Cardiac atrium fibroblast (primary cell): ENCODE measurements at places on chromosomes 2 and 18. TPM values are rescaled to one million over a fixed set of nuclear protein-coding genes. Genes with fewer than 3 reads are reported as not detected.

The CYS1 gene
- under 0.01 and 0.16 TPM in 2 replicates for total RNA-seq

The TTC39C gene
- 8.8 and 11.0 TPM in 2 replicates for total RNA-seq

The TUBB8B gene
- total RNA-seq, result not detected in 2 replicates

The FOXD4L1 gene
- 0.16 TPM in 1 of 2 replicates, not detected in the other for total RNA-seq

The HOXD8 gene
- total RNA-seq, result not detected in 2 replicates

The PROKR1 gene
- not detected in 2 replicates for total RNA-seq

The TCF7L1 gene
- total RNA-seq, result 1.6 and 2.9 TPM in 2 replicates

The SLC4A3 gene
- 6.2 and 6.3 TPM in 2 replicates for total RNA-seq

The ITGA6 gene
- total RNA-seq, result 4.2 and 14.9 TPM in 2 replicates

The CFAP65 gene
- not detected in 2 replicates for total RNA-seq

The LDAH gene
- 9.9 and 15.7 TPM in 2 replicates for total RNA-seq

The ZDBF2 gene
- total RNA-seq, result 7.6 and 7.9 TPM in 2 replicates

The VAPA gene
- total RNA-seq, result 195 and 214 TPM in 2 replicates

The POTEJ gene
- not detected in 2 replicates for total RNA-seq

The CXCR1 gene
- total RNA-seq, result not detected in 2 replicates

The C2orf49 gene
- 8.7 and 20.6 TPM in 2 replicates for total RNA-seq

The TCF23 gene
- total RNA-seq, result under 0.01 TPM in 1 of 2 replicates, not detected in the other

The DSC3 gene
- total RNA-seq, result 12.2 and 15.3 TPM in 2 replicates

The FAM237A gene
- total RNA-seq, result not detected in 2 replicates

The RTKN gene
- 14.4 and 17.7 TPM in 2 replicates for total RNA-seq

The LYPD1 gene
- total RNA-seq, result 0.72 and 1.1 TPM in 2 replicates

The TUBA3E gene
- total RNA-seq, result not detected in 2 replicates

The GTF2A1L gene
- 1.3 TPM in 1 of 2 replicates, not detected in the other for total RNA-seq

The PID1 gene
- total RNA-seq, result 20.6 and 86.2 TPM in 2 replicates

The IL1F10 gene
- not detected in 2 replicates for total RNA-seq

The TMEM163 gene
- 1.3 TPM in 1 of 2 replicates, not detected in the other for total RNA-seq

The TMEM178A gene
- total RNA-seq, result 5.7 TPM in 1 of 2 replicates, not detected in the other

The KRTCAP3 gene
- 0.97 TPM in 1 of 2 replicates, not detected in the other for total RNA-seq

The ABHD1 gene
- total RNA-seq, result not detected in 2 replicates

The SERPINB4 gene
- total RNA-seq, result not detected in 2 replicates

The ABCB11 gene
- total RNA-seq, result under 0.01 and 0.65 TPM in 2 replicates

The MYCN gene
- total RNA-seq, result 0.65 TPM in 1 of 2 replicates, not detected in the other

The ALPI gene
- not detected in 2 replicates for total RNA-seq

The CHST10 gene
- total RNA-seq, result 7.9 and 8.1 TPM in 2 replicates

The IGFBP2 gene
- total RNA-seq, result 15.9 and 29.8 TPM in 2 replicates

The DARS1 gene
- total RNA-seq, result 80.5 and 83.6 TPM in 2 replicates

The DNAJC5G gene
- not detected in 2 replicates for total RNA-seq

The SUPT7L gene
- 16.1 and 20.6 TPM in 2 replicates for total RNA-seq

The DSG4 gene
- not detected in 2 replicates for total RNA-seq

The ZSWIM2 gene
- not detected in 2 replicates for total RNA-seq

The DES gene
- 0.32 TPM in 1 of 2 replicates, not detected in the other for total RNA-seq

The LYPD6B gene
- not detected in 2 replicates for total RNA-seq

The TPO gene
- total RNA-seq, result not detected in 2 replicates

The ELOA2 gene
- total RNA-seq, result not detected in 2 replicates

The DPYSL5 gene
- not detected in 2 replicates for total RNA-seq

The RAX gene
- not detected in 2 replicates for total RNA-seq

The PLGLB1 gene
- 1.1 TPM in 1 of 2 replicates, not detected in the other for total RNA-seq

The FLACC1 gene
- 1.4 TPM in 1 of 2 replicates, not detected in the other for total RNA-seq

The GCA gene
- 0.36 and 9.9 TPM in 2 replicates for total RNA-seq

The ARHGAP15 gene
- not detected in 2 replicates for total RNA-seq

The LRP1B gene
- total RNA-seq, result under 0.01 and 0.18 TPM in 2 replicates

The TBR1 gene
- total RNA-seq, result not detected in 2 replicates

The ERFE gene
- total RNA-seq, result 7.3 and 24.2 TPM in 2 replicates
